Uterus (tissue), 4 donors: ENCODE measurements at places on chromosomes 1 and 21. TPM values are rescaled to one million over a fixed set of nuclear protein-coding genes. Genes with fewer than 3 reads are reported as not detected.

The CDC42BPA gene
- total RNA-seq: 75.1 TPM

The CD48 gene
- 0.51 TPM for total RNA-seq

The ARHGAP30 gene
- total RNA-seq: 3.4 TPM

The S100A1 gene
- not detected for total RNA-seq

The WDR3 gene
- total RNA-seq: 9.7 TPM

The CAMK1G gene
- total RNA-seq: not detected

The OLFML2B gene
- total RNA-seq: 12.8 TPM

The PRDM16 gene
- total RNA-seq: not detected

The COA7 gene
- 6.9 TPM for total RNA-seq

The C4BPA gene
- total RNA-seq: not detected

The KPRP gene
- not detected for total RNA-seq

The KRTAP21-2 gene
- total RNA-seq: not detected

The SERTAD4 gene
- 6.4 TPM for total RNA-seq

The KCNN3 gene
- total RNA-seq: 10.5 TPM

The FNDC10 gene
- total RNA-seq: not detected

The GBP1 gene
- total RNA-seq: 57.9 TPM

The SLC30A2 gene
- not detected for total RNA-seq

The ATPAF1 gene
- 46.3 TPM for total RNA-seq

The CCDC190 gene
- 0.76 TPM for total RNA-seq

The MFSD2A gene
- 5.9 TPM for total RNA-seq

The FAM229A gene
- 20.2 TPM for total RNA-seq

The STUM gene
- 0.88 TPM for total RNA-seq

The SH3D21 gene
- total RNA-seq: 11.8 TPM

The AXDND1 gene
- total RNA-seq: not detected

The ETV3L gene
- total RNA-seq: not detected

The RNU1-1 gene
- total RNA-seq: under 0.01 TPM

The OLIG2 gene
- total RNA-seq: not detected

The GJA8 gene
- total RNA-seq: not detected

The LCK gene
- total RNA-seq: 1.3 TPM

The TINAGL1 gene
- 247 TPM for total RNA-seq

The HCN3 gene
- total RNA-seq: 4.2 TPM

The LRRC38 gene
- not detected for total RNA-seq

The SORT1 gene
- total RNA-seq: 20.2 TPM
